ENCODE measurements at places on chromosomes 5 and 9.
A peak's percentile ranks its signal among the peaks of the same experiment; 100 is the strongest.

DNA sequence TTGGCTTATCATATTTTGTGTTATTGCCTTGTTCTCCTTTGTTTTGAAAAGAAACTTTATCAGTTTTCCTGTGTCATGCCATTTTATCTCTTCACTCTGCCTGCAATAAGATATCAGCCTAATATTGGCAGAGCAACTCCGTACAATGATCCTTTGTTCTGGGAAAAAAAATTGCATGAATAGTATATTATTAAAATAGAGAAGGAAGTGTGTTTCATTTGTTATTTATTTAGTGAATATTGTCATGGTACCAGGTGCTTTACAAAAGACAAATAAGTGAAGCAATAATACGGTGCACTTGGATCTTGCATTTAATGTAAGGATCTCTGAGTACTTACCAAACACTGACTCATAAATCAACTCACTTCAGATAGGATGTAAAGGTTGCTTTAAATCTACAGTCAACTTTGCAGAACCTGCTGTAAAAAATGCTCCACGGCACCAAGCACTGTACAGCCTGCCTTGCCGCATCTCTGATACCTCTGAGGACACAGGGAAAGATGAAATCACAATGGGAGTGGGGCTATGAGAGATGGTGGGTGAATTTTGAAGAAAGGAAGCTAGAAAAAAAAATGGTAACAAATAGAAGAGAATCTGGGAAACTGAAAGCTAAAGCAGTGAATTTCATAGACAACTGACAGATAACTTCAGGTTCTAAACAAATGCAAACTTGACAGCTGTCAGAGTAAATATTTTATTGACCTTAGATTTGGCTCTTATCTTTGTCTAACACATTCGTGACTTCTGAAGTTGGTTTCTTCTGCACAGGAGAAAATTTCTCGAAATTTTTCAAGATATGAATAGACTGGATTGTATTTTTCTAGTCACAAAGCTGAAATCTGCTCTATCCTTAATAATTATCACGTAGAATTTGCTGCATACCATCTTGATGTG lies 232.1 kb downstream of the ENC1 start:
- DNase-seq = no peak

- no peak for DNase-seq
Observed at GRCh38 chr5:83802686-83803085, 82.0 kb upstream of the HAPLN1 start.

GRCh38 chr5:73274881-73275663 lies 102.1 kb downstream of the TMEM174 start:
- DNase-seq = no peak

DNA sequence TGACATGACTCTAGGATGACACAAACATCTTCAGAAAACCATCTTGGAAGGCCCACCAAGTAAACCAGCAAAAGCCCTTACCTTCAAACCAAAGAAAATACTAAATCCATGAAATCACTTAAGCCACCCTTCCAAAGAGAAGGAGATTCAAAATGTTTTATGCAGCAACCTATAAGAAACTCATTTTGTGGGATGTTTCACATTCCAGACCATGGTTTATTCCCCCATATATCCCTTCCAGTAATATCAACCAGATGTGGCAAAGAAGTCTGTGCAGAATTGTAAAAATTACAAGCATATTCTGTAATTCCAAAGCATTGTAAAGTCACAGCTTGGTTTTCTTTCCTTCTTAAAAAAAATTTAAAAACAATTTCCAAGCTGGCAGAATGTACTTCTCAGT lies 117.4 kb downstream of the SLIT3 start:
- DNase-seq = no peak

DNA sequence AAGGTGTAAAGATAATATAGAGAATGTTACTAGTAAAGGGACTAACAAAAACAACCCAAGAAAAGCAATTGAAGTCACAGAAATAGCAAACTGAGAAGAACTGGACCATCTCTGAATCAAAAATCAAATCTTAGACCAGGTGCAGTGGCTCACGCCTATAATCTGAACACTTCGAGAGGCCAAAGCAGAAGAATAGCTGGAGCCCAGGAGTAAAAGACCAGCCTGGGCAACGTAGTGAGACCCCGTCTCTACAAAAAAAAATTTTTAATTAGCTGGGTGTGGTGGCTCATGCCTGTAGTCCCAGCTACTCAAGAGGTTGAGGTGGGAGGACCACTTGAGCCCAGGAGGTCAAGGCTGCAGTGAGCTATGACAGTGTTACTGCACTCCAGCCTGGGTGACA lies 27.3 kb downstream of the WNT8A start:
- no peak for DNase-seq

DNA sequence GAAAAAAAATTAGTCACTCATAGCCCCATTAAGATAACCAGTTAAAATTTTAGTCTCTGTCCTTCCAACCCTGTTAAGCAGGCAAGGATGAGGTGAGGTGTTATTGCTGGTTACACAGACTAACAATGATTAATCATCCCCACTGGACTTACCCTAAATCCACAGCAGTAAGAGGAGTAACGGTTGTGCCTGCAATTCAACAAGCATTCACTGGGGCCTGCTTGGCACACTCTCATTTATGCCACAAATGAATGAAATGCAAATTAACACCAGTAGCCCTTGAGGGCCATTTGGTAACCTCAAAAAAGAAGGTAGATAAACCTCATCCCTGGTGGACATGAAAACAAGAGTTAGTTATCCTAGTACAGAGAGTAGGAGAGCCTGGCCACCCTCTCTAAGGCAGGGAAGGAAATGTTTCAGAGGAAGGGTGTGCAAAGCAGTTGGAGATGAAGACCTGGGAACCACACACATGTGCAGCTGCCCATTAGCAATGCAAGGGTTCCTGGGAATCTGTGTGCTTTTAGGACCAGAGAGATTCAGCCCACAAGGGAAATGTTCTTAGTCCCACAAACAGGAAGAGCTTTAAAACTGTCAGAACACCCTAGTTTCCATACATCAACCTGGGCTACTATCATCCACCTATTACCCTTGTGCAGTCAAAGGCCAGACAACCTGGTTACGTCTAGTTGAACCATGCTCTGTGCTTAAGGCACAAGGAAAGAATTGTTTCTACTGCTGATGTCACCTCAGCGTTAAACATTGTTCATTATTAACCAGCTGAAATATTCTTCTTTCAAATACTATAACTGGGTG lies 7.7 kb downstream of the LHFPL2 start:
- DNase-seq = peak; percentile 51

GRCh38 chr9:7570107-7570720 lies 229.4 kb downstream of the DMAC1 start:
- DNase-seq = peak; percentile 61

GRCh38 chr5:170740551-170741205 lies 42.8 kb upstream of the GABRP start:
- DNase-seq = no peak

- DNase-seq = no peak
Observed at GRCh38 chr5:7010591-7010990, 297.4 kb downstream of the TENT4A start.

- DNase-seq = no peak
Observed at GRCh38 chr5:10527281-10527950, 36.5 kb upstream of the ANKRD33B start.

DNA sequence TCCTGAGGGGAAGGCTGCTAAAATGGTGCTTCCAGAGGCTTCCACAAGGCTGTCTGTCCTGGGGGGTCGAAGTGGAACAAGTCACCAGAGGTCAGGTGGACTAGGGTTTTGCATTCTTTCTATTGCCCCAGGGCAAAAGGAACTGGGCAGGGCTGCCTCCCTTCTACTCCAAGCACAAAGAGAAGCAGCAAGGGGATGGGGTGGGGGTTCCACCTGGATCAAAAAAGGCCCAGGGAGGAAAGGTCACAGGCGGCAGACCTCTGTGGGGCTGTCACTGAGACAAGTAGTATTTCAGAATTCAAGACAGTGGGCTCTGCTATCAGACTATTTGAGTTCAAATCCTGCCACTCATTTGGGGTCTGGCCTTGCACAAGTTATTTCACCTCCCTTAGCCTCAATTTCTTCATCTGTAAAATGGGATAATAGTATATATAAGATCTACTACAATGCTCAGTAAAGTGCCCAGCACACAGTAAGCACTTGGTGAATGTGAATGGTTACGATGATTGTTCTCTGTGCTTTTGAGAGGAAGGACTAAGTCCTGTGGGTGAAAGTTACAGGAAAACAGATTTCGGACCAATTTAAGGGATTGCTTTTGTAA lies 1.9 kb upstream of the ARSI start:
- DNase-seq = no peak

- no peak for DNase-seq
Observed at GRCh38 chr9:135766251-135766650, 64.3 kb downstream of the KCNT1 start.

- DNase-seq = no peak
Observed at GRCh38 chr5:73515232-73515631, 17.0 kb downstream of the BTF3 start.

DNA sequence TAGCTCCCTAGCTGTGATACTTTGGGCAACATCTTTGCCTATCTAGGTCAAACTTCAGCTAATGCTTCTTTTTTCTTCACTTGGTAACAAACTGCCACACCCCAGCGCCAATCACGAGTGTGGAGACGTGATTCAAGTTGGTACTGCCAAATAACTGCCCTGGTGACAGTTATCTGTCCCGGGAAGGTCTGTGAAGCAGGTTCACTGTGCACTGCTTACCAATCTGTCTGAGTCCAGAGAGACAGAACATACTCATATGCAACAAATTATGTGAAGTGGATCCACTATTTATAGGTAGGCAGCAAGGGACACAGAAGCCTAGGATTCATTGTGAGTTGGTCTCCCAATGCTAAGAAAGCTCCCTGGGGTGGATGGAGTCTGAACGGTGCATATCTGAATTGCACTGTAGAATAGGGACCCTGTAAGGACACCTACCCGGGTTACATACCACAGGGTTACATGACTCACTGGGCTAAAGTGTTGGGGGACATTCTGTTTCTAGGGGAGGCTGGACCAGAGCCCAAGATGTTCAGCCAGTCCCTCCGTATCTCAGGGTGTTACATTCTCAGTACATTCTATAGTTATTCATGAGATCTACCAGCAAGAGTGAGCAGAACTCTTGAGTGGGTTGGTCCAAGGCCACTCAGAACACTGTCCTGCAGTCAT lies 95.4 kb upstream of the STC2 start:
- no peak for DNase-seq

DNA sequence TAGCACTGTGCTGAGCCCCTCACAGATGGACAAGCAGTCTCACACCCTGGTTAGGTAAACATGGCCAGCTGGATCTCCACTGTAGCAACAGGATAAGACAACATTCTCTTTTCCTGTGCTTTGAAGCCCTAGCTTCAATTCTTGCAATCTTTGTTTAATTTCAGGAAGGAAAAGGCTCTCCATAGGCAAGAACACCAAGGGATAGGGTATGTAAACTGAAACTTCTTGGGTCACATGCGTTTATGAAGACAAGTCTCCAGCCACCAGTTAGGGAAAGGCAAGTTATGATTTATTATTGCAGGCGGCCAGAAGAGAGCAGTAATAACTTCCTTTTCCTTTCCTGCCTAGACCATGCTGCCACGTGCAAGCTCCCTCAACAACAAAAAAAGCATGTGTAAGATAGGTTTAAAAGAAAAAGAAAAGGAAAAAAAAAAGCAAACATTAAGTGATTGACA lies 50.1 kb upstream of the POU5F2 start:
- no peak for DNase-seq

GRCh38 chr9:92713528-92713927 lies 43.6 kb upstream of the IPPK start:
- DNase-seq = no peak

GRCh38 chr5:92467695-92468094 lies 1084.6 kb upstream of the ARRDC3 start:
- DNase-seq = no peak

GRCh38 chr9:94920420-94921091 lies 194.1 kb downstream of the AOPEP start:
- DNase-seq = no peak

- DNase-seq = no peak
Observed at GRCh38 chr5:4050203-4050602, 454.6 kb downstream of the IRX1 start.

DNA sequence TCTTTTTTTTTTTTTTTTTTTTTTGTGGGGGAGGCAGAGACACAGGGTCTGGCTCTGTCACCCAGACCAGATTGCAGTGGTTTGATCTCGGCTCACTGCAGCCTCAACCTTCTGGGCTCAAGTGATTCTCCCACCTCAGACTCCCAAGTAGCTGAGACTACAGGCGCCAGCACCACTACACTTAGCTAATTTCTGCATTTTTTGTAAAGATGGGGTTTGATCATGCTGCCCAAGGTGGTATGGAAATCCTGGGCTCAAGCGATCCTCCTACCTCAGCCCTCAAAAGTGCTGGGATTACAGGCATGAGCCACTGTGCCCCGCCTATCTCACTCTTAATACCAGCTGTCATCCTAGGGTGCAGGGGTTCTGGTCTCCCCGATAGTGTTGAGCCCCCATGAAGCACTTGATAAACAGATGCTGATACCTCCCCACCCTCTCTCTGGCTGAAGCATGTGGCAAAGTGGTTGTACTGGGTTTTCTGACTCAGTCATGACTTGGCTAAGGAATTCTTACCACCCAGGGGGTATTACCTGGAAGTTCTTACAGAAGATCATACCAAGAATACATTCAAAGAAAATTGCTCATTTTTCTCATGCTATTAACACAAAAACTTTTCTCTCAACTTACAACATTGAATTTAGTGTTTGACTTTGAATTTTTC lies 110.2 kb upstream of the DAPK1 start:
- peak; percentile 33 for DNase-seq

DNA sequence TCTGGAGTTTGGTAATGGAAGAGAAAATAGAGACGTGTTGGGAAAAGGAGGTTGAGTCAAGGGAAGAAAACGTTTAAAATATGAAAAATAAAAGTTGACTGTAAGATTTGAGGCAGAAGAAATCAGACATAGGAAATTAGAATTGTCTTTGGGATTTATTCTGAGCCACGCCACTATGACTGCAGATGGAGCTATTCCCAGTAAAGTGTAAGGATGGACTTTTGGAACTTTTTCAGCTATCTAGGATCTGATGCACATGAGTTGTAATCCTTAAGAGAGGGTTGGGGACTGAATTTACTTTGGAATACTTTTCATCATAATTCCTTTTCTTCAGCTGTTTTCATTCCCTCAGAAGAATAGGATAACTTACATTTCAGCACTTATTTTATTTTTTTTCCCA lies 336.7 kb downstream of the FAM170A start:
- DNase-seq = no peak
